ENCODE measurements at places on chromosomes 5 and 9. TPM values are rescaled to one million over a fixed set of nuclear protein-coding genes. Genes with fewer than 3 reads are reported as not detected.

Gene C5orf46
- not detected for total RNA-seq

Gene THG1L
- 12.4 TPM for total RNA-seq

Gene CDKN2B
- 0.31 TPM for total RNA-seq

GRCh38 chr9:27532046-27532445 is 2.4 kb upstream of the MOB3B start:
- no peak for DNase-seq

Gene PLAC8L1
- total RNA-seq = 0.92 TPM

- DNase-seq = no peak
Measured at GRCh38 chr9:113580954-113581311, 117.4 kb downstream of the RGS3 start.

Gene LHX6
- total RNA-seq = 1.2 TPM

Gene MYOT
- not detected for total RNA-seq

GRCh38 chr9:37943345-37944265 is 39.7 kb upstream of the SLC25A51 start:
- DNase-seq = no peak

- DNase-seq = no peak
Measured at GRCh38 chr5:151006704-151007334, 13.6 kb upstream of the GPX3 start.

DNA sequence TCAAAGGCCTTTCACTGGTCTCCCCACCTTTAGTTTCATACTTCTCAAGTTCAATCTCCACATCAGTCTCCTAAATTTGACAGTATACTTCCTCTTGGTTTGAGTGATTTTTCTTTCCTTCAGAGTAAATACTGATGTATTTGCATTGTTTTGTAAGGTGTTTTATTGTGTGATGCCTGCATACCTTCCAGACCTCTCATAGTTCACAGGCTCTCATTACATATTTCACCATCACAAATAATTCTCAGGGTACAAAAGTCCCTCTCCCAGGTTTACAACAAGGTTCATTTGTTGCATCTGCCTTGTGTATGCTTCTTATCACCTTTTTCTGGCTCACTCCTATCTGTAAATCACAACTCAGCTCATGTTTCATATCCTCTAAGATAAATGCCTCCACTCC is 22.2 kb upstream of the TUSC1 start:
- no peak for DNase-seq

Gene VDAC1
- total RNA-seq = 285 TPM
